Left forelimb (tissue), 1 donor: ENCODE measurements at places on chromosomes 16 and 17.

GRCh38 chr17:15109608-15110007 is 155.5 kb downstream of the PMP22 start:
- DNase-seq, result no peak

- no peak for DNase-seq
Observed at GRCh38 chr17:49000943-49001342, 3.8 kb downstream of the IGF2BP1 start.

DNA sequence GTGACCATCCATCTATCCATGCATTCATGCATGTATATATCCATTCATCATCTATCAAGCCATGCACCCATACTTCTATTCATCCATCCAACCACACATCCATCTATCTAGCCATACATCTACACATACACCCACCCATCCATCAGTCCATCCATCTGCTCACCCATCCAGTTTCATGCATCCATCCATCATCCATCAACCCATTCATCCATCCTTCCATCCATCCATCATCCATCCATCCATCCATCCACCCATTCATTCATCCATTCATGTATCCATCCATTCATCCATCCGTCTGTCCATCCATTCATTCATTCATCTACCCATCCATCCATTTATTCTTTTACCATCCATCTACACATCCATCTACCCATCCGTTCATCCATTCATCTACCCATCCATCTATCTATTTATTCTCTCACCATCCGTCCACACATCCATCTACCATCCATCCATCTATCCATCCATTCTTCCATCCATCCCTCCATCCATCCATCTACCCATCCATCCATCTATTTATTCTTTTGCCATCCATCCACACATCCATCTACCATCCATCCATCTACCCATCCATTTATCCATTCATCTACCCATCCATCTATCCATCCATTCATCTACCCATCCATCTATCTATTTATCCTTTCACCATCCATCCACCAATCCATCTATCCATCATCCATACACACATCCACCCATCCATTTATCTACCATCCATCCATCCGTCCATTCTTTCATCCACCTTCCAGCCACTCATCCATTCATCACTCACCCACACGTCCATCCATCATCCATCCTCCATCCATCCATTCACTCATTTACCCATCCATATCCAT is 3.2 kb downstream of the CCL17 start:
- DNase-seq, result no peak

DNA sequence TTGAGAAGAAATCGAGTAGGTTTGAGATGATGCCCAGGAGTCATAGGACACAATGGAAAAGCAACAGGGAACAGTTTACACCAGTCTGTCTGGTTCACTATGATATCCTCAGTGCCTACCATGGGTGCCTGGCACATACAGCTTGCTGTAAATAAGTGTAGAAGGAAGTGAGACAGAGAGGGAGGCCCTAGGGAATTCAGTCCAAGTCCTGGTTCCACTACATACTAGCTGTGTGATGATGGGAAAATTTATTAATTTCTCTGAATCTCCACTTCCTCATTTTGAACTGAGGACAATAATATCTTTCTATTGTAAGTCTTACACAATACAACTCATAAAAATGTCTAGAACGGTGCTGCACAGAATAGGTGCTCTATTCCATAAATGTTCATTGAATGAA is 53.3 kb upstream of the LYRM9 start:
- DNase-seq, result no peak

DNA sequence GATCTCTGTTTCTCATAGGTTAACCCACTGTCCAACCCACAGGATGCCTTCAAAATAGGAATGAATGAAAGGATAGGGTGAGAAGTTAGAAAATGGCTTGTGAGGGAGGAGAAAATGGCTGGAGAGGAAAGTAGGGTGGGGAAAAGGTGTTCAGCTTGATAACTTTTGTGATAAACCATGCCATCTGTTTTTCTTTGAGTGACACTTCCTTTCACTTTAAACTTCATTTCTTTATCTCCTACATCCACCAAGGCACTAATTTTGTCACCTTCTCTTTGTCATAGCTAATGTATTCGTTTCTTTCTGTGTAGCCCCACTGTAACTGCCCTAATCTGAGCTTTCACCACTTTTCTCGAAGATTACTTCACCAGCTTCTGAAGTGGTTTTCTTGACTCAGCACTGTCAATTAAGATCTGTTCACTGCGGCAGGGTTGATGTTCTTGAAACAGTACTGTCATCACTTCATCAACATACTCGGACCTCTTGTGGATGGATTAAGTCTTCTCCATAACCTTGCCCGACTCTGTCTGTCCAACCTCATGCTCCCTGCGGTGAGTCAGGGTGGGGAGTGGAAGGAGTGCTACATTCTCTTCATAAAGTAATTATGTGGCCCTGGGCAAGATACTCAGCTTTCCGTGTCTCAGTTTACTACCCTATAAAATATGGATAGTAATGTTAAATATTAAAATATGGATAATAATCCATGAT is 5.5 kb upstream of the KRT10 start:
- DNase-seq, result no peak

- DNase-seq, result no peak
Observed at GRCh38 chr16:70700101-70701020, 14.5 kb upstream of the MTSS2 start.

- DNase-seq, result peak; percentile 42
Observed at GRCh38 chr17:79983456-79983855, 52.2 kb downstream of the TBC1D16 start.
